ENCODE measurements at places on chromosomes 3 and 15.

GRCh38 chr3:96027718-96028117 is 786.7 kb upstream of the EPHA6 start:
- no peak for DNase-seq

GRCh38 chr15:67097930-67098740 is 32.7 kb downstream of the SMAD3 start:
- no peak for DNase-seq

GRCh38 chr15:64459066-64459781 is 1.2 kb upstream of the ZNF609 start:
- no peak for DNase-seq

GRCh38 chr3:30081904-30082303 is 524.5 kb upstream of the TGFBR2 start:
- no peak for DNase-seq

Data from NCI-H1092 (cell line).